T-cell (primary cell): ENCODE measurements at places on chromosomes 12 and 14.

GRCh38 chr12:65505386-65506121 lies 227.1 kb downstream of the MSRB3 start:
- DNase-seq: no peak

- no peak for DNase-seq
Measured at GRCh38 chr14:90730206-90730766, 85.9 kb downstream of the TTC7B start.

GRCh38 chr12:109927622-109928021 lies 27.5 kb downstream of the TCHP start:
- DNase-seq: peak; percentile 39

GRCh38 chr14:35416108-35416750 lies 11.7 kb upstream of the NFKBIA start:
- no peak for DNase-seq

GRCh38 chr12:3319723-3320492 lies 171.1 kb upstream of the PRMT8 start:
- DNase-seq: no peak

DNA sequence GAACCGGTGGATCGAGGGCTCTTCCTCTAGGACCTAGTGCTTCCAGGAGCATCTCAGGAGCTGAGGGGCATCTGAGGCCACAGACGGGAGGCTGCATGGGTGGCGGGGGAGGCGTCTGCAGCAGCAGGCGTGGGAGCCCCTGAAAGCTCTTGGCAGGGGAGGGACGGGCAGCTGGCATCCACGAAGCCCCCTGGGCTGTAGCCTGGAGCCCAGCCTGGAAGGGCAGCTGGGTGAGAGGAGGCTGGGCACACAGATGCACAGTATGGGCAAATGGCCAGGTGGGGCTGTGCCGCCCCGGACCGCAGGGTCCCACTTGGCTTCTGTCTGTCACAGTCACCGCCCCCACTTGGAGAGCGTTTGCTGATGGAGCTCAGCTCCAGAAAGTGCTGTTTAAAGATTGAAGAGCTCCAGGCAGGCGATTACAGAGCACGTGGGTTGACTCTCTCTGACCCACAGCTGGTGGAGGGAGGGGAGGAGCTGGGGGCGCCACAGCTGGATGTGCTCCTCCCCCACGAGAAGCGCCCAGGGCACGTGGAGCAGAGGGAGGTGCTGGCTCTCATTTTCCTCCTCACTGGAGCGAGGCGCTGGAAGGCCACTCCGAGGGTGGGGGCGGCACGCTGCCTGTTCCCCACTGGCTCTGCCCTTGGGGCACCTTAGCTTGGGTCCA lies 155.0 kb upstream of the C14orf180 start:
- no peak for DNase-seq

DNA sequence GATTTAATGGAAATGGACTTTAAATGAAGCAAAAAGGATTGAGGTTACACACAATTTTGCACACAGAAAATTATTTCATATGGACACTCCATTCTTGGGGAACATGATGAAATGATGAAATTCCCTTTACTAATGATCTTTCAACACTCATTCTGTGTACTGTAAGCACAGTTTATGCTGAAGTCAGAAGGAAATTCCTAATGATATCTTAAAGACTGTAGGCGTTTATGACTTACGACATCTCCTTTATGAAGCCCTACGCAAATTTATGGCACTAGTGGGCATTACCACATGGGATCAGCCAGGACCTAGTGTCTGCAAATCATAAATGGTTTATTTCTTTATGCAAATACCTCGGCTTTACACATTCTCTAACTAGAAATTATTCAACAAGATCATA lies 97.9 kb upstream of the SOX5 start:
- no peak for DNase-seq

- DNase-seq: no peak
Measured at GRCh38 chr14:85644211-85644610, 114.3 kb downstream of the FLRT2 start.

DNA sequence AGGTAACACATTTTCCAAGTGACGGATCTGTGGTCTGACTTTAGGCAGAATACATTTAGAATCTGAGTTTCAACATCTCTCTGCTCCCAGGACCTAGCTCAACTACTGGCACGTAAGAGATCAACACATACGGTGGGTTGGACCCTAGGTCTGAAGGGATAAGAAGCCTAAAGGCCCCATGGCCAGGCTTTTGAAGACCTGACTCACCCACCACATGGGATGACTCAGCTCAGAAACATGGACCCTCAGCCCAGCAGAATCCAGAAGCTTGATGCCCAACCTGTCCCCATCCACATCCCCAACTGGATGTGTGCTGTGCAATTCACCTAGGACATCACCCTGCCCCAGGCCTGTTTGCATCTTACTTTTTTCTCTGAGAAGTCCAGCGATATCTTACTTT lies 770.2 kb downstream of the BCL11B start:
- DNase-seq: no peak

DNA sequence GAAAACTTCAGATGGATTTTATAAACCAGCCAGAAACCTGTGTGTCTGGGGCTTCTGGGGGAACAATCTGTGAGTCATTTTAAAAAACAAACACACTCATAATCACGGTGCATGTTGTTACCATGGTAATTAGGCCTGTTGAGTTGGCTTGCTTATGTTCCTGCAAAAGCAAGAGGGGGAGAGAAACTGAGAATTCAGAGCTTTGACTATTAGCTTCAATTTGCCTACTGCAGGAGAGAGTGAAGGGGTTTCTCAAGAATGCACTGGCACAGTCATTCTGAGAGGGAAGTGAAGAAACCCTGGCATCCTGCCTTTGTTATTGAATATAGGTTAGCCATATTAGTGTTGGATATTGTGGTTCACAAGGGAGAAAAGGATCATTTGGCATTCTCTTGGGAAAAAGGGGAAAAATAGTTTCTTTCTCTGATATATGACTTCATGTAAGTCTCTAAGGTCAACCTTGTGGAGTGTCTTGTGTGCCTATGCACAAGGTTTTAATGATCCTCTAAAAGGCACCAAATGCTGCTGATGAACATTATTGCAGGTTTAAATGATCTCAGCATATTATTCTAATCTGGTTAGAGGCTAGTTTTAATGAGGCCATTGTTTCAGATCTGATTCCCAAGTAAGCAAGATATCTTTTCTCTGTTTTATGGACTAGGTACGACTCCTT lies 12.9 kb downstream of the GNG2 start:
- DNase-seq: no peak

- DNase-seq: no peak
Measured at GRCh38 chr12:26062566-26062965, 62.3 kb downstream of the BHLHE41 start.

DNA sequence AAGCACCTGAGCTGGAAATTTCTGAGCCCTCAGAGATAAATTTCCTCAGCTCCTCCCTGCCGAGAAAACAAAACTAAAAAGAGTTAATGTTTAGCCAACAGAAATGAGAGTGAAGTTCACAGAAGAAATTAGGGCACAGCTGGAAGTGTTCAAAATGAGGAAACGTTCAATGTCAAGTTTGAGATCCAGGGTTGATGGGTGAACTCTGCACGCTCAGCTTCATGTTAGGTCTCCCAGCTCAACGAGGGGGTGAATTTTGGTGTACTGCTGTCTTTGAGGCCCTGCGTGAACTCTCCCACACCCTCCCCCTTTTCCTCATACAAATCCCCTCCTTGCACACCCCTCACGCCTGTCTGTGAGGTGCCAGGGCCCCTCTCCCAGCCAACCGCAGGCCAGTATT lies 13.3 kb upstream of the OAS3 start:
- DNase-seq: no peak

DNA sequence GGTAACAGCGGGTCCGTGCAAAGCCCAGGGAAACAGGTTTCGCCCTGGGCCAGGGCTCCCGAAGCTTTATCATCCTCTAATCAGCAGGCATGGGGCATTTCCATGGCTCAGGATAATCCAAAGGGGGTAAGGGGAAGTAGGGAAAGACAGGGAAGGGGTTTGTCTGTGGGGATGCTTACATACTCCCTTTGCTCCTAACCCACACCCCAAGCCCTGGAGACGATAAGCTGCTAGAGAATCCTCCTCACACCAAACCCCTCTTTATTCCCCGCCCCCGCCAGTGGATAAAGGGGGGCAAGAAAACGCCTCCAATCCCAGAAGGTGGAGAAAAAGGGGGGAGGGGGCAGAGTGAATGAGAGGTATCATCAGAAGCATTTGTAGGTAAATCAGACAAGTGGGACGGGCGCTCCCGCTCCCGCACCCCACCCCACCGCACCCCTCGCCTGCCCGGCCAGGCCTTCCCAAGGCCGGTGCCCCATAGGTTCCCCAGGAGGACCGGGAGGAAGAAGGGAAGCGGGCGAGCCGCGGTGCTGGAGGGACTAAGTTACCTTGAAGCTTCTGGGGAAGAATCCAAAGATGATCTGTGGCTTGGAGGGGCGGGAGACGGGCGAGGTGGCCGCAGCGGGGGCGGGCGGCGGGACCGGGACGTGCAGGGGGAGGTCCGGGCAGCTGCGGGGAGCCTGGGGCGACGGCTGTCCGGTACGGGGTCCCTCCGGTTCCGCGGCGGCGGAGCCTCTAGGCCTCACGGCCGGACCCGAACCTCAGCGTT lies 762 bp downstream of the PPP2R5E start:
- DNase-seq: peak; percentile 3

- no peak for DNase-seq
Measured at GRCh38 chr14:85508863-85509262, 21.1 kb upstream of the FLRT2 start.

DNA sequence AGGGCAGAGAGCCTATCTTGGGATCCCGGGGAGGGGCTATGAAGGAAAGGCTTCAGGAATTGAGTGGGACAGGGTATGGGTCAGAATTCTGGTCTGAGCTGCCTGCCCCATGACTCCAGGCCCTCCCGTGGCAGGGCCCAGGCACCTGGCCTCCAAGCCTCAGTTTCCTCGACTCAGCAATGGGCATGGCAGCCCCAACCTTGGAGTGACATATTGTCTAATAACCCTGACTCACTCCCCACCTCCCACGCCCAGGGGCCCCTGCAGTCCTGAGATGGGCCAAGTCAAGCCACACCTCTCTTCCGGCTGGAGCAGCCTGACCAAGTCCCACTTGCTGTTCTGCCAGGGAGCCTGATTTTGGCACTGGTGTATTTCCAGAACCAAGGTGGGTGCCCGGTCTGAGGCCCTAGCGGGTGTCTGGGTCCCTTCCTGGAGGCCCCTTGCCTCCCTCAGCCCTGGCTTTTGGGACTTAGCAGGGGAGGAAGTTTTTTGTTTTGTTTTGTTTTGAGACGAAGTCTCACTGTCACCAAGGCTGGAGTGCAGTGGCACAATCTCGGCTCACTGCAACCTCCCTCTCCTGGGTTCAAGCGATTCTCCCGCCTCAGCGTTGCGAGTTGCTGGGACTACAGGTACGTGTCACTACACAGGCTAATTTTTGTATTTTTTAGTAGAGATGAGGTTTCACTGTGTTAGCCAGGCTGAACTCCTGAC lies 40.3 kb upstream of the RCOR1 start:
- no peak for DNase-seq

DNA sequence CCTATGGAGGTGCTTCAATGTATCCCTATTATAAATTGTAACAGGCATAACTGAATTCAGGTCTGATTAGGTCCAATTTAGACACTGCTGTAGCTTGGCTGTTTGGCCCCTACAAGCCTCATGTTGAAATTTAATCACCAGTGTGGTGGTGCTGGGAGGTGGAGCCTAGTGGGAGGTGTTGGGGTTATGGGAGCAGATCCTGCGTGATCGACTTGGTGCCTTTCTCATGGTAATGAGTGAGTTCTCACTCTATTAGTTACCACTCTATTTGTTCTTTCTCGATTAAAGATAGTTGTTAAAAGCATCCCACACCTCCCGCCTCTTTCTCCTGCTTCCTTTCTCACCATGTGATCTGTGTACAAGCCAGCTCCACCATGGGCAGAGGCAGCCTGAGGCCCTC lies 122.1 kb downstream of the FOXA1 start:
- no peak for DNase-seq

- DNase-seq: no peak
Measured at GRCh38 chr14:89175881-89176799, 240.9 kb downstream of the FOXN3 start.

DNA sequence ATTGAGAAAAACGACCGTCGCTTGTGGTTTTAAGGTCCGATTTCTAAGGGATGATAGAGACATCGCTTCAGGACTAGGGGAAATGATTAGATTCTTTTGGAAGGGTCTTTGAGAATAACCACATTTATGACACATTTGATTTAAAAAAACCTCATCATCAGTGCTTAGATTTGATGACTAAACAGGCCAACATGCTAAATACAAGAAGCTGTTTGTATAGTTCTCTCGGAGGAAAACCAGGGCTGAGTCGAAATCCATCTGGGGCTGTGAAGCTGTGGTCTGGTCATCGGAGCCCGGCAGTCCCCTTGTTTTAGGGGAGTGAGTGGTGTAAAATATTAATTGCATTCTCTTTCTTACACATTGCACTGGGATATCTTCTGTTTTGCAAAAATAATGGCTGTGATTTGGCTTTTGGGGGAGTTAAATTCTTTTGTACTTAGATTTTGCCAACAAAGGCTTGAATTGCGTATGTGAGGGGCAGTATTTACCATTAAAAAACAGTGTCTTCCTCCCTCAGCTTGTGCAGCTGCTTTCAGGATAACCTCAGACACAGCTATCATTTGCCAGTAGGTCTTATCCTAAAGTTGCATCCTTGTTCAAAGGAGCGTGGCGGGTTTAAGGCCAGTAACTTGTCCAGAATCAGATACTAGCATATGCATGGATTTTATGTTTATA lies 550 bp downstream of the GNG2 start:
- DNase-seq: no peak

- DNase-seq: no peak
Measured at GRCh38 chr12:64268409-64268808, 46.3 kb upstream of the KICS2 start.

DNA sequence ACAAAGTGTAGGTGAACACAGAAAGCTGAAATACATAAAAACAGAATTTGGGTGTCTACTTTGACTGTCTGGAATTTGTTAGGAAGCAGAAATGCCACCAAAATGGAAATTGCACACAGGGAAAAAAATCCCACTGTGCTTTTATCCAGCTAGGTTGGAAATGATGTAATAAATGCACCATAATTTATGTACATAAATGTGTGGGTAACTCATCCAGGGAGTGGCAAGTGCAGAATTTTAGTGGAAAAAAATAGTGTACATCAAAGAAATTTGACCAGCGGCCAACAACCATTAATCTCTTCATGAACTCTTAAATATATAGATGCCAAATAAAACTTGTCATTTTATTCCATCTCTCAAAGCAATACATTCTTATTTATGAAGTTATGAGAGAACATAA lies 105.6 kb downstream of the LLPH start:
- DNase-seq: no peak

DNA sequence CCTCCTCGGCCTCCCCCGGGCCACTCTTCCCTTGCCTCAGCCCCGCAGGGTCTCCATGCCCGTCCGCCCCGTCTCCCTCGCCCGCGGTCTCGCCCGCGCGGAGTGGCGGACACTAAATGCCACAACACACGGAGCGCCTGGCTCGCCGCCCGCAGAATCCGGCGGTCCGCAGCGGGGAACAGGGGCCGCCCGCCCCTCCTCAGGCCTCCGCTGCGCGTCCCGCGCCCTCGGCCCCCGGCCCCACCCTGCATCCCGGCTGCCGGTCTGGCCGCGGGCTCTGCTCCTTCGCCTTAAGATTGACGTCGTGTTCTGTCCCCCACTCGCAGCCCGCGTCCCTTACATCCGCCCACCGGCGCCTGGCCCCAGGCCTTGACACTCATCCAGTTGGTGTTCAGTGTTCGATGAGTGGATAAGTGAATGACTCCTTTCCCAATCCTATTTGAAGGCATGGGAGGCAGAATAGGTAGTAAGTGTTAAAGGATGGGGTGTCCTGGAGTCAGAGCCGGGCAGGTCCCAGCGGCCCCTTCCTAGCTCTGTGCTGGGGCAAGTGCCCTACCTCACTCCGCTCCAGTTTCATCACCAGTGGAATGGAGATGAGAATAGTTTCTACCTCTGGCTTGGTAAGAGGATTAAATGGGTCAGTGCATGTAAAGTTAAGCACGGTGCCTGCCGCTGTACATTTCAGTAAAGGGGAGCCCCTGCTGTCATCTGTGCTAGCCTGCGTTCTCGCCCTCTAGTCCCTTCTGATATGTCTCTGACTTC lies 622 bp downstream of the TECPR2 start:
- peak; percentile 20 for DNase-seq
